ENCODE measurements at places on chromosomes 2 and 18. TPM values are rescaled to one million over a fixed set of nuclear protein-coding genes. Genes with fewer than 3 reads are reported as not detected.

PPP3R1 gene
- 63.5 TPM for total RNA-seq

TIMM21 gene
- 59.6 TPM for total RNA-seq

SH3RF3 gene
- 0.61 TPM for total RNA-seq

SERPINB13 gene
- not detected for total RNA-seq

TIGD1 gene
- total RNA-seq = 4.6 TPM

PRADC1 gene
- total RNA-seq = 22.7 TPM

AQP4 gene
- not detected for total RNA-seq

NETO1 gene
- not detected for total RNA-seq

PDE1A gene
- 0.17 TPM for total RNA-seq

All from A549 treated with dexamethasone at 1 μM for 4 hours (cell line).